ENCODE measurements at places on chromosomes 4 and X.

DNA sequence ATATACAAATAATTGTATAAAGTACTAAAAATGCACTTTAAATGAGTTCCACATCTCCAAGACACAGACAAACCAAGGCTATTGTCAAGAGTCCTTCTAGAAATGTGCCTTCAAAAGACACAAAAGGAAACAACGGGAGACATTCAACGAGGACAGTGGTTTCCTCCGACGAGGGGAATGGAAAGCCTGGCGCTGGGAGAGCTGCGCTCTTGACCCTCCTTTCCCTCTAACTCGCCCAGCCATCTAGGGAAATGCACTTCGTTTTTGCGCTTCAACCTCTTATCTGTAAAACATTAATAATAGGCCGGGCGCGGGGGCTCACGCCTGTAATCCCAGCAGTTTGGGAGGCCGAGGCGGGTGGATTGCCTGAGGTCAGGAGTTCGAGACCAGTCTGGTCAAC, 37.0 kb downstream of the ZFP42 start:
- no peak for DNase-seq

DNA sequence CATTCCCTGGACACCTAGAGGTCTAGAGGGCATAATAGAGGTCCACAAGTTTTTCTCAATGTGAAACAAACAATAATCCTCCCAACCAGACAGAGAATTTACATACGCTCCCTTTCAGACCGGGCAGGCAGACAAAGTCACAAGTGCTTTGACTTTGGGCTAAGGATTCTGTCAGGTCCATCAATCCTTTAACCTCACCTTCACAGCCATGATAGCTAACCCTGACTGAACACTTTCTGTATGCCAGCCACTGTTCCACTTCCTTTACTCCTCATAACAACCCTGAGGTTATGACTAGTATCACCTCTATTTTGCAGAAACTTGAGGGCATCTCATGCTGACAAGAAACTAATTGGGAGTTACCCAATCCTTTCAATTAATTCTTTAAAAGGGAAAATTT, 118.8 kb upstream of the AFF2 start:
- DNase-seq, result no peak

- no peak for DNase-seq
Measured at GRCh38 chr4:107939307-107939706, 8.0 kb downstream of the CYP2U1 start.

DNA sequence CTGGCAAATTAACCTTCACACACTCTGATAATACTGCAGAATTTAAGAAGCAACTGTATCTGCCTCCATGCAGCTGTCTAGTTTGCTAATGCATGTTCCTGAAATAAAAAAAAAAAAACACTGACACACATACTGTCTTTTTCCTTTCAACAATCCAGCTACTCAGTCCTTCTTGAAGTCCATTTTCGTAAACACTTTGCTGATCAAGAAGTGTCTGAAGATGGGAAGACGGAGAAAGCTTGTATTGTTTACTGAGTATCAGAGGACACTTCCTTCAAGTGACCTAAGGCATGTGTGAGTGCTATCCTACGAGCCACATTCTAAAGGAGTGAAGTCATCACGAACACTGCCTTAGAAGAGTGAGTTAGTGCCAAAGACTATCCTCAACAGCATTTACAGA, 82.6 kb downstream of the LUZP4 start:
- DNase-seq, result no peak

GRCh38 chr4:1336088-1336491, 10.9 kb upstream of the UVSSA start:
- no peak for DNase-seq

GRCh38 chr4:183163135-183163534, 64.1 kb downstream of the WWC2 start:
- no peak for DNase-seq

- no peak for DNase-seq
Measured at GRCh38 chr4:165288639-165289422, 38.6 kb upstream of the MSMO1 start.

- DNase-seq, result peak; percentile 51
Measured at GRCh38 chr4:139633661-139634060, 32.0 kb upstream of the MGST2 start.

GRCh38 chr4:1356181-1356998, 9.4 kb downstream of the UVSSA start:
- peak; percentile 60 for DNase-seq

DNA sequence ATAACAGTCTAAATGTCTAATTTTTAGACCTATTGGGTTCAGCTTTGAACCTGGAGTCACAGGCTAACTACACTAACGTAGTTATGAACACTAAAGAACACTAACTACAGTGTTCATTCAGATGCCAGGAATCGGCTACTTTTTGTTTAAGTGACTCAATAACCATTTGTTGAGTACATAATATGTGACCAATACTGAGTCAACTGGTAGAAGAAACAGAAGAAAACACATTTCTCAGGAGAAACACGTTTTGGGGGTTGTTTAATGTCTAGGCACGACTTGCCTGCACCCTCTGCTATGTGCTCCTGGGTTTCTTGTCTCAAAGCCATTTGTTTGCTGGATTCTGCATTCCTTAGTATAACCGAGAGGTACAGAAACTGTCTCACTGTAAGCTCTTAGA, 18.6 kb upstream of the CLNK start:
- no peak for DNase-seq

GRCh38 chr4:141389649-141390048, 169.0 kb downstream of the ZNF330 start:
- DNase-seq, result peak; percentile 68

DNA sequence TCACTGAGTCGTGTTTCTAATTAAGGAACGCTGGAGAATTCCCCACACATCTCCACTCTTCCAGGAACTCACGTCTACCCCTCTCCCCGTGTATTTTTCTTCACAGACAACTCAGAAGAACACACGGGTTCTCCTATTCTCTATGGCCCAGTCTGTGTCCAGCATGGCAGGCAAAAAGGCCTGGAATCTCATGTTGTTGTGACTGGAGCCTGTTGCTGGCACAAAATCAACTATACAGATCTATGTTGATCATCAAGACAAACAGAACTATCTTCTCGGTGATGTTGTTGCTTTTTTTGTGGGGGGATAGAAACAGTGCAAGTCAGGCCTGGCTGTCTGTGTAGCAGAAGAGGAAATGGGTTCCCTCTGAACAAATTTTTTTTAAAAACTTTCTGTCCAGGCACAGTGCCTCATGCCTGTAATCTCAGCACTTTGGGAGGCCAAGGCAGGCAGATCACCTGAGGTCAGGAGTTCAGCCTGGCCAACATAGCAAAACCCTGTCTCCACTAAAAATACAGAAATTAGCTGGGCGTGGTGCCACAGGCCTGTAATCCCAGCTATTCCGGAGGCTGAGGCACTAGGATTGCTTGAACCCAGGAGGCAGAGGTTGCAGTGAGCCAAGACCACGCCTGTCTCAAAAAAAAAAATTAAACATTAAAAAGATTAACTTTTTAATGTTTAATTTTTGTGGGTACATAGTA, 50.5 kb upstream of the CBR4 start:
- no peak for DNase-seq

DNA sequence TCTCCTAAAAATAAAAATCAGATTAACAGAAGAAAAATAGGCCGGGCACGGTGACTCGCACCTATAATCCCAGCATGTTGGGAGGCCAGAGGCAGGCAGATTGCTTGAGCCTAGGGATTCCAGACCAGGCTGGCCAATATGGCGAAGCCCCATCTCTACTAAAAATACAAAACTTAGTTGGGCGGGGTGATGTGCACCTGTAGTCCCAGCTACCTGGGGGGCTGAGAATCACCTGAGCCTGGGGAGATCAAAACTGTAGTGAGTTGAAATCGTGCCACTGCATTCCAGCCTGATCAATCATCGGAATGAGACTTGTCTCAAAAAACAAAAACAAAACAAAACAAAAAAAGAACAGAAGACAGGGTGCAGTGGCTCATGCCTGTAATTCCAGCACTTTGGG, 32.8 kb upstream of the NOCT start:
- no peak for DNase-seq

DNA sequence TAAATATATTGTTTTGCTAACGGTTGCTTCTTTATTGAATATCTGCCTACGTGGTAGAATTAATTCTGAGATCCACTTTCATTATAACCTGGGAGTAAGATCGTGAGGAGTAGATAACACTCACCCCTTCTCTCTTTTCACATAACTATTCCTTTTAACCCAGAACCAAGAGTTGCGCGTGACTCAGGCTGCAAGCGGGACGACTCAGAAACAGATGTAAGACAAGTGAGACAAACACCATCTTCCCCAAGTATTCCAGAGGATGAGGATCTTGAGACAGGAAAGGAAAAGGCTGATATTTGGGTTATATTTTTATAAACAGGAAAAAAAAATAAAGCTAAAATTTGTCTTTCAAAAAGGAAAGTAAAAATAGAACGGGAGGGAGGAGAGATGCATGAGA, 318.8 kb upstream of the NOCT start:
- DNase-seq, result no peak

DNA sequence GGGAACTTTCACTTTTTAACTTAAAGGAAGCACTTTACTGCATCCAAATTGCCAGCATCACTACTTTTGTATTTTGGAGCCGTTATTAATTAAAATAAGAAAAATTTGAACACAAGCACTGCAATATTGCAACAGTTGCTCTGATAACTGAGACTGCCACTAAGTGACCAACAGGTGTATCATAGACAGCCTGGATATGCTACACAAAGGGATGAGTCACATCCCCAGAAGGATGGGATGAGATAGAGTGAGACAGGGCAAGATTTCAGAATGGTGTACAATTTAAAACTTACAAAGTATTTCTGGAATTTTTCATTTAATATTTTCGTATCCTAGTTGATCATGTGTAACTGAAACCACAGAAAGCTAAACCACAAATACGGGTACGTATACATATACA, 204.1 kb downstream of the MAPK10 start:
- no peak for DNase-seq

GRCh38 chr4:18012134-18012806, 9.3 kb downstream of the LCORL start:
- peak; percentile 18 for DNase-seq

DNA sequence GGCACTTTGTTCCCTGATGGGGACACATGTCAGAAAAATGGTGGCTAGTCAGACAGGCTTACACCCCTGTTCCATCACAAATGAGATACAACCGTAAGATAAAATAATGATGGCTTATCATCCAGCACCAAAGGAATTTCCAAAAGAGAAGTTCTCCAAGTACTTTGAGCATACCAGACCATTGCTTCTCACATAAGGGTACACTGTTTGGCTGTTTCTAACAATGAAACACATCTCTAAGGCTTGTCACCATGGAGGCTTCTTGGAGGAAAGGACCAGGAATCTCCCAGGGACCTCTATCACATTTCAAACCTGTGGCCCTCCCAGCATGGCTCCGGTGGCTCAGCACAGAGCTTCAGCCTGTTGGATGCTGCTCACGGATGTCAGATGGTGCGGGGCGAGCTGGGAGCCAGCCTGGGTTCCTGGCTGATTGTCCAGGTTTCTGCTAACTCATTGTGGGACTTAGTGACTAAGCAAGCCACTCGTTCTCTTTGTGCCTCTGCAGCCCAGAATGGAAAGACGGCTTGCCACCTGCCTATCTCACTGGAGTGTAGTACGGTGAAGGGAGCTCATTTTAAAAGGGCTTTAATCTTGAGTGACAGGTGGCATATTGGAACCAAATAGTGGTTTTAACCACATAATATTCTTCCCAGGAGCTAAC, 54.5 kb downstream of the FHDC1 start:
- DNase-seq, result no peak

- no peak for DNase-seq
Measured at GRCh38 chr4:153065276-153065675, 129.2 kb downstream of the FHDC1 start.

DNA sequence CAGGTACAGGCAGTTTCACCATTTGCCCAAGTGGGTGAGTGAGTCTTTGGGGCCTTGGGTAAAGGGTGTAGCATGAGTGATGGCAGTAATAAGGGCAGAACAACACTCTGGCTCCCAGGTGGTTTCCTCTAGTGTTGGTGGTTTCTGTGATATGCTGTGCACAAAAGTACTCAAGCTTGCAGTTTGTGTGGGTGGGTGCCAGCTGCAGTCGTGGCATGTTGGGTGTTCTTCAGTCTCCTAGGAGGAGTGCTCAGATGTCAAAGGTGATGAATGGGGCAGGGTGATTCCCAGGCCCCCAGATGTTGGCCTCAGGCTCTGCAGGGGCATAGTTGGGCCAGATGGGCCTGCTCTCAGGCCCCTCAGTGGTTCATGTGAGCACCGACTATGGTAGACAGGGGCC, 166.1 kb upstream of the KLF8 start:
- DNase-seq, result no peak

DNA sequence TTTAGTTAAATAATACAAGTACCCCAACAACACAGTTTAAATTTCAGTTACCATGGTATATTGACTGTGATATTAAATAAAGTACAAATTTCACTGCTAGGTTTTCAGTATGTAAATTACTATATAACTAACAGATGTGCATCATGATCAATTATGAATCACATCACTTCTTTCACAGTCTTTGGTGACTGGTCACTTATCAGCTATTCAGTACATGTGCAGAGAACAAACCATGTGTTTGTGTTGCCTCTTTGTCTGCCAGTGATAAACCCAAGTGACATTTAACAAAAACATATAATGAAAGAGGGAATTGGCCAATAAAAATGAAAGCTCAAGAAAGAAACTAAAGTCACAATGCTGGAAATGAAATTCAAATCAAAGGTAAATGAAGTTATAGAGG, 249.3 kb downstream of the CHIC1 start:
- DNase-seq, result no peak

GRCh38 chr4:125235971-125236370, 78.8 kb upstream of the FAT4 start:
- no peak for DNase-seq

GRCh38 chr4:54626113-54626512, 31.6 kb upstream of the KIT start:
- DNase-seq, result no peak

DNA sequence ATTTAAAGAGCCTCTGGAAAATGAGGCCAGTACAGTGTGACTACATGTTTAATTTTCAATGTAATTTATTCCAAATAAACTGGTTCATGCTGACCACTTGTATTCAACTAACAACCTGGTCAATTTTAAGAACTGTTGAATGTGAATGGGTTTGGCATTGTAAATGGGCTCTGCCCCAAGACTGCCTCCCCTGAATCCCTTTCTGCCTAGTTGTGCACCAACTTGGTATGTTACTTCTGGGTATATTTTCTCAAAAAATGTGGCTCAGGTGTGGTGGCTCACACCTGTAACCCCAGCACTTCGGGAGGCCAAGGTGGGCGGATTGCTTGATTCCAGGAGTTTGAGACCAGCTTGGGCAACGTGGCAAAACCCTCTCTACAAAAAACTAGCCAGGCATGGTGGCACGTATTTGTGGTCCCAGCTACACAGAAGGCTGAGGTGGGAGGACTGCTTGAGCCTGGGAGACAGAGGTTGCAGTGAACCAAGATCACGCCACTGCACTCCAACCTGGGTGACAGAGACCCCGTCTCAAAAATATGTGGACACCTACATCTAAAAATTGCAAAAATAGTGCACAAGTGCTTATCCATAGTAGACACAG, 7.2 kb downstream of the RPL9 start:
- no peak for DNase-seq

- DNase-seq, result no peak
Measured at GRCh38 chr4:137981277-137981676, 260.9 kb downstream of the SLC7A11 start.

GRCh38 chrX:120242813-120243212, 7.8 kb upstream of the ZBTB33 start:
- no peak for DNase-seq

All from SK-N-DZ (cell line).